ENCODE measurements at places on chromosomes 12 and 14. TPM values are rescaled to one million over a fixed set of nuclear protein-coding genes. Genes with fewer than 3 reads are reported as not detected.

- peaks cover 3% of the 10 kb centered on the region for H3K36me3 ChIP-seq
- peaks cover 7% of the 10 kb centered on the region for H3K4me1 ChIP-seq
- no peak for DNase-seq
- no peak overlapping the region for H3K27ac ChIP-seq
- H3K4me3 ChIP-seq, result no peak overlapping the region
- H3K27me3 ChIP-seq, result peaks cover 5% of the 10 kb centered on the region
Observed at GRCh38 chr14:22667881-22668280, 23.7 kb upstream of the OR6J1 start.

GRCh38 chr12:96526110-96526509, 36.7 kb downstream of the CFAP54 start:
- no peak overlapping the region for H3K27ac ChIP-seq
- peaks cover 9% of the 10 kb centered on the region for H3K4me1 ChIP-seq
- DNase-seq, result no peak
- no peak overlapping the region for H3K4me3 ChIP-seq
- H3K36me3 ChIP-seq, result no peaks in the 10 kb centered on the region

DNA sequence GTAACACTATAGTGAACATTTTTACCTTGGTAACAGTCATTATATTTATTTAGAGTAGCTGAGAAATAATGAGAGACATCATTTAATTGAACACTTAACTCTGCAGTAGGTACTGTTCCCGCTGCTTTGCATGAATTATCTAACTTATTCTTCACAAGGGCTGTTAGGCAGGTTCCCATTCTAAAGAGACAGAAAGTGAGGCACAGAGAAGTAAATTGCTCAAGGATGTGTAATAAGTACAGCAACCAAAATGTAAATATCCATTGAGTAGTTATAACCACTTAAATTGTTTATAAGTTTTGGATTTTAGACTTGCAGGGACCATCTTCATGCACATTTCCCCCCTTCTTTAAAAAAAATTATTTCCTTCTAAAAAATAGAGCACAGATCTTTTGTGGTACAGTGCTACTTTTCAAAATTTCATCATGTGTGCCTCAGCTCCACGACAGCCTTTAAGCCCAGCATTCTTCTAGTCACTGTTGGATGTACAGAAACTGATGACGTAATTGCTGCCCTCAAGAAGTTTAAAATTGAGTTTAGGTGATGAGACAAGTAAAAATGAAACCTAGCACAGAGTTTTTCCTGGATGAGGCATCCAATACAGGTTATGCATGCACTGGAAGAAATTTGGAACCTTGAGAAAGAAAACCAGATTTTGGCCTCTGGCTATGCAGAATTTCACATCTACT, 6.0 kb upstream of the MANSC4 start:
- H3K36me3 ChIP-seq, result peaks cover 9% of the 10 kb centered on the region
- H3K4me3 ChIP-seq, result no peak overlapping the region
- DNase-seq, result no peak
- no peaks in the 10 kb centered on the region for H3K27me3 ChIP-seq

- H3K4me1 ChIP-seq, result no peaks in the 10 kb centered on the region
- no peaks in the 10 kb centered on the region for H3K36me3 ChIP-seq
Observed at GRCh38 chr12:131239384-131240094, 285.8 kb downstream of the ADGRD1 start.

DNA sequence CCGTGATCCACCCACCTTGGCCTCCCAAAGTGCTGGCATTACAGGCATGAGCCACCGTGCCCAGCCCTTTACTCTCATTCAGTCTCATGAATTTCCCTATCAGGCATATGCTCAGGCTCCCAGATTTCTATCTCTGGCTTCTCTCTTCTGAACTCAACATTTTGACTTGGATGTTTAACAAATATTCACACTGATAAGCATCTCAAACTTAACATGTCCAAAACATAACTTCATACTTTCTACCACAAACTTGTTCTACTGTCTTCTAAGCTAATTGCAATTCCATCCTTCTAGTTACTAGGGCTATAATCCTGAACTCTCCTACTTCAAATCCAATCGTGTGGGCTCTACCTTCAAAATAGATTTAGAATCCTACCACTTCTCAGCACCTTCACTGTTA, 73.9 kb upstream of the PAWR start:
- H3K36me3 ChIP-seq, result no peaks in the 10 kb centered on the region
- no peak for DNase-seq
- no peak overlapping the region for H3K27ac ChIP-seq
- H3K4me1 ChIP-seq, result no peaks in the 10 kb centered on the region
- H3K4me3 ChIP-seq, result no peak overlapping the region
- H3K27me3 ChIP-seq, result peaks cover 2% of the 10 kb centered on the region

DNA sequence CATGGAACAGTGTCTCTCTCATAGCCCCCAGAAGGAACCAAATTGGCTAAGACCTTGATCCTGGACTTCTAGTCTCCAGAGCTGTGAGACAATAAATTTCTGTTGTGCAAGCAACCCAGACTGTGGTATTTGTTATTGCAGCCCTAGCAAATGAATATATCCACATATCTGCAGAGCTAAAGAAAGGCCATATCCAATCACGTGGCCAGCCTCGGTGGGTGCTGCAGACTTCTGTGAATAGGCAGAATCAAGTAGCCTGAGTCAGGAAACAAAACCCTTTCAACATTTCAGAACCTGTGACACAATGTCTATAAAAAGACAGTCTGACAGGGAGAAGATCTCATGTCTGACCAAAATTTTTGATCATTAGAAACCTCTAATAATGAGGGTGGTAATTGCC, 71.0 kb upstream of the CPM start:
- H3K4me3 ChIP-seq, result no peak overlapping the region
- no peak for DNase-seq
- H3K27me3 ChIP-seq, result peaks cover 5% of the 10 kb centered on the region
- H3K27ac ChIP-seq, result no peak overlapping the region

GRCh38 chr12:93944201-93944600, 204.2 kb upstream of the PLXNC1 start:
- H3K27ac ChIP-seq, result no peak overlapping the region
- H3K27me3 ChIP-seq, result peaks cover 18% of the 10 kb centered on the region
- H3K36me3 ChIP-seq, result no peaks in the 10 kb centered on the region

Gene STAC3
- total RNA-seq, result 4.1 TPM

DNA sequence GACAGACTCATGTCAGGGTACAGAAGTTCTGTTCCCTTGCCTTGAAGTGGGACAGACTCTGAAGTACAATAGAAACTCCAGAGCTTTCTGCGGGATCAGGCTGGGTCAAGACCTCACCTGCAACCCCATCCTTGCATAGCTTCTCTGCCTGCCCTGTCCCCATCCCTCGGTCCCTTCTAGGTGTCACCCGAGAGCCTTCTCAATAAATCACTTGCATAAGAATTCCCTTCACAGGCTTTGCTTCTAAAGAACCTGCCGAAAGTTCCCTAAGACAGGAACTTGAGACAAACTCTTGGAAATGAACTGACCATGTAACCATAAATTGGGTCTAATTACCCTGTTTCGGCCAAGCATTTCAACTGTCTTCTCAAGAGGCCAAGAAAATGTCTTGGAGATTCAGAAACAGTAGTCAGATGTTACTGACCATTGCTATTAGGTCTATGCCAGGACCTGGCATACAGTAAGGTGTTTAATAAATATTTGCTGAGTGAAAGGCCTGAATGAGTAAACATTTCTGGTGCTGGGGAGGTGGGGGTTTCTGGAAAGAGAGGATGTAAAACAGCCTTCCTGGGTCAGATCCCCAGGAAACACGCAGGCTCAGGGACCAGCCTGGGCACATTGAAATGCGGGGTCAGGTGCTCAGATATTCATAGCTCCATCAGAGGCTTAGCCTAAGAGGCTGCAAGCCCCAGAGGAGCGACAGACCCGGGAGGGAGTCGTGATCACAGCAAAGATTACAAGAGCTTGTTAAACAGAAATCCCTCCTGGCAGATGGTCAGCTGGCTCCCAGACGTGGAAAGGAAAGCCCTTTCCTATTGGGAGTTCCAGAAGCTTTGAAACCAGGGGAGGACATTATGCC, 226.2 kb upstream of the LHX5 start:
- no peak overlapping the region for H3K4me3 ChIP-seq
- H3K27ac ChIP-seq, result no peak overlapping the region
- H3K27me3 ChIP-seq, result no peaks in the 10 kb centered on the region
- DNase-seq, result no peak

Gene KCNK13
- 0.18 TPM for total RNA-seq

- no peak for DNase-seq
- H3K4me3 ChIP-seq, result no peak overlapping the region
- H3K4me1 ChIP-seq, result peaks cover 12% of the 10 kb centered on the region
- H3K36me3 ChIP-seq, result no peaks in the 10 kb centered on the region
- no peaks in the 10 kb centered on the region for H3K27me3 ChIP-seq
- H3K27ac ChIP-seq, result no peak overlapping the region
Observed at GRCh38 chr14:71563492-71564153, 368.6 kb upstream of the RGS6 start.

Gene HOXC9
- total RNA-seq, result not detected

All from activated CD4-positive, alpha-beta memory T cell treated with anti-CD3 and anti-CD28 coated beads, Interleukin-2, amount 10 ng/mL, durations not matched to agents 7 days and 5 days (primary cell).